Stimulated activated CD8-positive, alpha-beta memory T cell treated with anti-CD3 and anti-CD28 coated beads, Interleukin-2, amount 100 ng/mL, for 1 hour (primary cell): ENCODE measurements at places on chromosomes 5 and 9.

DNA sequence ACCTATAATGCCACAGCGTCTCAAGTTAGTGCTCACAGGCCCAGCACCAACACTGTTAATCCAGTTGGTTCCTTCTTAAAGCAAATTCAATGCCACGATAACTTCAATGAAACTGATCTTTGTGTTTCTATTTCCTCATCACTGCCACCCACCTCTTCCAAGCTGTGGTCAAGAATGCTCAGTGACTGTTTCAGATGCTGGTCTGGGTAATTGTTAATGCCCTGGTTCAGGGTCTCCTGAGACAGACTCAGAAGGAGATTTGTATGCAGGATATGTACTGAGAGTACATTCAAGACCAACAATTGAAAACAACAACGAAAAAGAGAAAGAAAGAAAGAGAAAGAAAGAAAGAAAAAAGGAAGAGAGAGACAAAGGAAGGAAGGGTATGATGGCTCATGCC, 505.3 kb downstream of the TLE4 start:
- DNase-seq, result no peak

- DNase-seq, result peak; percentile 9
These were observed 25.1 kb upstream of the CD180 start for GRCh38 chr5:67221487-67222242.

DNA sequence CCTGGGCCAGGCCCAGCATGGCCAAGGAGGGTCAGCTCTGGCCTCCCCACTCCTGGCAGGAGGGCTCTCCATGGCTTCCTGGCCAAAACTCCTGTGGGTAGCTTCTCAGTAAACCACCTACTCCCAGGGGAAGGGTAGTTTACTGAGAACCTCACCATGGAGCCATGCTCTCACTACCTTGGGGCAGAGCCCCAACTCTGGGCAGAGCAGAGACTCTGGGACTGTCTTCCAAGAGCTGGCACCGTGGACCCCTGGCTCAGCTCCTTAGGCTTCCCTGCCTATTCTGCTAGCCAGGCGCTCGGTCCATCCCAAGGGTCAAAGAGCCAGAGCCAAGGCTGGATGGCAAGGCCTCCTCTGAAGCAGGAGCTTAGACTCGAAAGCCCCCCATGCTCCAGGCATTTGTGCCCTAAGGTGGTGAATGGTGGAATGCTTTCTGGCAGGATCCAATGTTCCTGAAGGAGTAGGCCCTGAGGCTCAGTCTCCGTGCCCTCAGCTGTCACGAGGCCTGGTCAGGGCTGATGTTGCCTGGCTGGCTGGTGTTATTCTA, 19.6 kb downstream of the TCF7 start:
- no peak for DNase-seq

DNA sequence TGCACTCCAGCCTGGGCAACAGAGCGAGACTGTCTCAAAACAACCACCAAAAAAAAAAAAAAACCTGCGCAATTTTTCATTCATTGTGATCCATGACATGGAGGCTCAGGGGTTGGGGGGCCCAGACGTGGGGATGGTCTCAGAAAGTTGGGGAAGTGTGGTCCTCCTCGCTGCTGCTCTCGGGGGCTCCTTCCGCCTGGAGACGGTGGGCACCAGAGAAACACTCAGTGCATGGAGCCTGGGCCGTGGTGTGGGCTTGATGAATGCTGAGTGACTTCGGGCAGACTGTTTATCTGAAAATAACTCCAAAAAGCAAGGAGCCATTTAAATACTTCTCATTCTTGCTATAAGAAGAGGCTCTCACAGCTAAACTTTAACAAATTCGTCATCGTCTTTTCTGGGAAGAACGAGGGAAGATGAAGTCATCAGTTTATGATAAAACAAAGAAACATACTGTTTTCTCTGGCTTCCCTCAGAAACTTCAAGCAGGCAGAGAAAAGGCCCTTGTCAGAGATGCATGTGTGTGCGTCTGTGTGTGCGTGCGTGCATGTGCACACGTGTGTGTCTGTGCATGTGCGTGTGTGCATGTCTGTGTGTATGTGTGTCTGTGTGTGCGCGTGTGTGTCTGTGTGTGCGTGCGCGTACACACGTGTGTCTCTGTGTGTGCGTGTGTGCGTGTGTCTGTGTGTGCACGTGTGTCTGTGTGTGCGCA, 35.0 kb downstream of the RASGEF1C start:
- no peak for DNase-seq

GRCh38 chr5:72117307-72117706, 10.0 kb downstream of the MAP1B start:
- DNase-seq, result no peak

GRCh38 chr5:132232465-132232864, 4.8 kb upstream of the P4HA2 start:
- no peak for DNase-seq
